ENCODE measurements at places on chromosomes 4 and X.
A peak's percentile ranks its signal among the peaks of the same experiment; 100 is the strongest.

GRCh38 chrX:18099745-18100144 lies 120.9 kb downstream of the BEND2 start:
- no peak for DNase-seq

DNA sequence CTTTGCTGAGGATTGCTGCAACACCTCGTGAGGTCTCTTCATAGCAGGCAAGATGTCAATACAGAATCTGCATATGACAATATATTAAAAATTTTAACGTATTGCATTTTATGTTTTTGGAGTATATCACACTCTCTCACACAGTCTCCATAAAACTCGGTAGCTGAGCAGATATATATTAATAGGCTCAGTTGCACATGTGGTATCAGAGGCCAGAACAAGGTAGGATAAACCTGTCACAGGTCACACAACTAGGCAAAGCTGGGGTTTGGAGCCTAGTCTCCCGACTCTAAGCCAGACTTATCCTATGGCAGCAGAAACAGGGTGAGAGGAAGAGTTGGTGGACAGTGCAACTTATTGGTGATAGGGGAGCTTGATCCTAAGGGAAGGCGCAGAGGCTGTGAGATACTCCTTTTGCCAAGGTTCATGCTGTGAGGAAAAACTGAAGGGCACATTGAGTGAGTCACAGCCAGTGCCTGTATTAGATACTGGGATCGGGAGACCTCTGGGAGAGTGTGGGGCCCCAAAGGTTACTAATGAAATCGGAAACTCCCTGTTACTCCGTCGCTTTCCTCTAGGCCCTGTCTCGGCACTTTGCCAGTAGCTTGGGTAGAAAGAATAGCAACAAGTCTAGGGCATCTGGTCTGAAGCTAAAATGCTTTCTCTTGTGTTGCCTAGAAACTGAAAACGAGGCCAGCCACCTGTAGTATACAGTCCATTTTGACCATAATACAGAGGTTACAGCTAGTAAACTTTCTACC lies 195.7 kb downstream of the ARHGAP10 start:
- peak; percentile 3 for DNase-seq

DNA sequence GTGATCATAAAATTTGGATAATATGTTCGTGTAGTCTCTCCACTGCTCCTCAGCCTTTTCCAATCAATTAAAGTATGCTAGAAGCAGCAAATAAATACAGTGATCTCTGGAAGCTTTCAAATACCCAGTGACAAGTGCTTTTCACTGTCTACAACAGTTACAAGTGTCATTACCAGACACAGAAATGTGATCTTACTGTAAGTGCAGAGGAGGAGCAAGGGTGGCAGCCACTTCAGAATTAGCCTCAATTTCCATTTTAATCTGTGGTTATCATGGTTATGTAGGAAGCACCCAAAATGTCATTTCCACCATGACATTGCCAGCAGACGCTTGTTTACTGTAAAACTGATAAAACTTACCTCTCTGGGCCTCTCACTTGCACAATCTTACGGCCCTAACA lies 133.9 kb upstream of the ADAMTS3 start:
- DNase-seq: no peak

- DNase-seq: no peak
Observed at GRCh38 chr4:187232196-187232595, 508.5 kb upstream of the FAT1 start.

GRCh38 chr4:47617607-47618006 lies 132.5 kb downstream of the ATP10D start:
- no peak for DNase-seq

- DNase-seq: peak; percentile 95
Observed at GRCh38 chr4:83552924-83553323, 17.0 kb downstream of the GPAT3 start.

DNA sequence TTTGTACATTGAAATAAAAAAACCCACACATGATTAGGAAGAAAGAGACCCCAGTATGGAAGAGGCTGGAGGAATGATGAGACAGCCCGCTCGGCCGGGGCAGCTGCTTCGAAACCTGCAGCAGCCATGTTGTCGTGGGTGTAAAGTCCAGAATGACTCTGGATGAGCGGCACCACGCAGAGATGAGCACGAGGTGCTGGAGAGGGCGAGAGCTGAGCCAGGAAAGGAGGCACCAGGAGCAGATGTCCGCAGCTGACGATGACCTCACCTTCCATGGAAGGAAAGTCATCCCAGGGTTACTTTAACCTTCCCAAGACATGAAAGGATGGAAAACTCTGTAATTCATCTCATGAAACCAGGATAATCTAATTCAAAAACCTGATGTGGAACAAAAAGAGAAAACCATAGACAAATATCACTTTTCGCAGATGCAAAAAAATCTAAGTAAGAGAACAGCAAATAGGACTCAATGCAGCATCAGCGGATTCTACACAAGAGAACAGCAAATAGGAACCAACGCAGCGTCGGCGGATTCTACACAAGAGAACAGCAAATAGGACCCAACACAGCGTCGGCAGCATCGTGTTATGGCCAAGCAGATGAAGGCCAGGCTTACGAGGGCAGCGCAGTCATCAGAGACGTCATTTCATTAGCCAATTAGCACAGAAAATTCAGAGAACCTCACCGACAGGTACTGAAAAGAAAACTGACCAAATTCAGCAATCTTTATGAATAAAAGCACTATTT lies 25.9 kb upstream of the SPON2 start:
- DNase-seq: no peak

- DNase-seq: no peak
Observed at GRCh38 chrX:132757066-132757623, 201.3 kb downstream of the HS6ST2 start.

GRCh38 chr4:52510939-52511565 lies 148.0 kb downstream of the USP46 start:
- no peak for DNase-seq

GRCh38 chrX:72130762-72131250 lies 909 bp downstream of the RTL5 start:
- no peak for DNase-seq

GRCh38 chr4:152540293-152540674 lies 4.4 kb upstream of the FBXW7 start:
- peak; percentile 12 for DNase-seq

DNA sequence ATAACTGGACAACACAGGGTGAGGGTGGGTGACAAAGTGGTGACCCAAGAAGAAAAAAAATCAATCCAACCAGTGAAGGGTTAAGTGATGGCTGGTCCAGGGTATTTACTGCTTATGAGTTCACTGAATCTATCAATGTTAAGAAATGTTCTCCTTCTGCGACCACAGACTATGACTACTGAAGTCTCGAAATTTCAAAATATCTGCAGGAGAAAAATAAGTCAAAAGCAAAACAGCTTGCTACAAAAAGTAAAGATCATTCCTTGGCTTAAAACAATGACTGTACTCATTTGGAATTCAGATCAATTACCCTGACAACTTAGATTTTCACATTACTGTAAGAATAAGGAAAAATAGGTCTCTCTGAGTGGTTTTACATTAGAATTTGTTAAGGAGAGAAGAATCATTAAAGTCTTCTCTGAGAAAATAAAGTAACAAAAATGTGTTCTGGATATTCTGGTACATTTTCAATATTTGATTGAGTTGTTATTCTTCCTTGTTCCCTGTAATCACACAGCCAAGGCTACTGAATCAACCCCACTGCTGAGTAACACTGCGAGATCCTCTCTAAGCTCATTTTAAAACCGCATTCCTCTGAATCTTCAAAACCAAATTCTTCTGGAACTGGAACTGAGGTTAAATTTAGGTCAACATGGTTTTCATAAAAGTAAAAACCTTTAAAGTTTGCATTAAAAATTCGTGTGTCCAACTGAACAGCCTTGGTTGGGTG lies 22.7 kb downstream of the SMPX start:
- peak; percentile 1 for DNase-seq

DNA sequence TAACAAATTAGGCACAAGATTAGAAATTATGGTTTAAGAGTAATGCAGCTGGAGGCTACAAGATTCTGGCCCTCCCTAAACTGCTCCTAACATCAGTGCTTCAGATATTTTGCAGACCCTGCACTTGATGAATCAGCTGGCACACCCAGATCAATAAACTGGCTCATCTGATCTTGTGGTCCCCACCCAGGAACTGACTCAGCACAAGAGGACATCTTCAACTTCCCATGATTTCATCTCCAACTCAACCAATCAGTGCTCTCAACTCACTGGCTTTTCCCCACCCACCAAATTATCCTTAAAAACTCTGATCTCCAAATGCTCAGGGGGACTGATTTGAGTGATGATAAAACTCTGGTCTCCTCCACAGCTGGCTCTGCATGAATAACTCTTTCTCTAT lies 21.7 kb upstream of the TMEM33 start:
- peak; percentile 61 for DNase-seq
